ENCODE measurements at places on chromosomes 7 and 10.

GRCh38 chr10:35577926-35578617 lies 27.1 kb upstream of the GJD4 start:
- no peak for DNase-seq

- no peak for DNase-seq
Measured at GRCh38 chr7:45176886-45177731, 19.5 kb downstream of the RAMP3 start.

DNA sequence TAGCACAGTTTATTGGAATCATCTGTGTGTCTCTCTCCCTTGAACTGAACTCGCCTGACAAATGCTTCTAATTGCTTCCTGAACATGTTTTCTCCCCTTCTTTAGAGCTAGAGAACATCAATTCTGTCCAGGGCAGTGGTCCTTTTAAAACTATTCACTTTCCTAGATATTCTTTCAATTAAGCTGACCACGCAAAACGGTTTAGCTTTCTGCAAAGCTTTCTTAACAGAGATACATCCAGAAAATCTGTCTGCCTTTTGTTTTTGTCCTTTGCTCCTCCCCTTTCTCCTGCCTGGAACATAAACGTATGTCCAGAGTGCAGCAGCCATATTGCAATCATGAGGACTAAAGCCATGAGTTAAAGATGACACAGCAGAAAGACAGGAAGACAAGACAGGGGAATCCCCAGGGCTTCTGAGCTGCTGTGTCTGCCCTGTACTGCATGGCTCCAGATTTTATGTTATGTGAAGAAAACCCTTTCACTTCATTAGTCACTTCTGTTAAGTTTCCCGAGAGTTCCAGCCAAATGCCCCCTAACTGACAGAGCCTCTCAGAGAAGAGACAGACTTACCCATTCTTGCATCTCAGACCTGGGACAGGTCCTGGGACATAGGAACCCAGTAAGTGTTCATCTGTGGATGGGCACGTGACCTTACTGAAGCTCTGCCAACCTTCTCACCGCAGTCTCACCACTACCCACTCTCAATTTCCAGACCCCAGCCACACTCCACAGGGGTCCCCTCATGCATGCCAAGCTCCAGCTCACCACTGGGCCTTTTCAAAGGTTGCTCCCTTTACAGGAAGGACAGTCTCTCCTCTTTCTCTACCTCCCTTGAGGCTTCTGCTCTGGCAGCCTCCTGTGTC lies 35.0 kb upstream of the CPXM2 start:
- no peak for DNase-seq

DNA sequence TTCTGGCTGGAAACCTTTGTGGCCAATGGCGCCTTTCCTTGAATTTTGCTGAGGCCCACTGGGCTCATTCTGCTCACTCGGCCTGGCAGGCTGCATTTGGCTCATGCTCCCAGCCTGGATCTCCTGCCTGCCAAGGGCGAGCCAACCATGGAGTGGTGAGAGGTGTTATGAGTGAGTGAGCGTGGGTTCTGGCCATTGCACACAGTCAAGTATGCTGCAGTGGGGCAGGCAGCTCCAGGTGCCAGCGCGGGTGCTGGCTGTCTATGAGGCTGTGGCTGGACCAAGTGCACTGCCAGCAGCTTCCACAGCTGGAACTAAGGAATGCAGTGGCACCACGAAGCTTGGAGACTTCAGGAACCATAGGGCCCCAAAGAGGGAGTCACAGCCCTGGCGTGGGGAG lies 42.2 kb upstream of the TUBB8 start:
- no peak for DNase-seq

GRCh38 chr7:92808006-92808405 lies 28.4 kb downstream of the CDK6 start:
- no peak for DNase-seq

DNA sequence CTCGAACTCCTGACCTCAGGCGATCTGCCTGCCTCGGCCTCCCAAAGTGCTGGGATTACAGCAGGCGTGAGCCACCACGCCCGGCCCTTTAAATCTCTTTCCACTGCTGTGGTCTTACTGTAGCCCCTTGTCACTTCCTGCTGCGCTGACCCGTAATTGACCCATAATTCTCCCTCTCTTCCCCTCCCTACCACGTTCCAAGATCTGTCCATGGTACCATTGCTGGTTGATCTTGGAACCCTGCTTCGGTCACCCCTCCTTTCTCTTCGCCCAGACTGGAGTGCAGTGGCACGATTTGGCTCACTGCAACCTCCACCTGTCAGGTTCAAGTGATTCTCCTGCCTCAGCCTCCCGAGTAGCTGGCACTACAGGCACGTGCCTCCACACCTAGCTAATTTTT lies 6.5 kb downstream of the POR start:
- DNase-seq: no peak

DNA sequence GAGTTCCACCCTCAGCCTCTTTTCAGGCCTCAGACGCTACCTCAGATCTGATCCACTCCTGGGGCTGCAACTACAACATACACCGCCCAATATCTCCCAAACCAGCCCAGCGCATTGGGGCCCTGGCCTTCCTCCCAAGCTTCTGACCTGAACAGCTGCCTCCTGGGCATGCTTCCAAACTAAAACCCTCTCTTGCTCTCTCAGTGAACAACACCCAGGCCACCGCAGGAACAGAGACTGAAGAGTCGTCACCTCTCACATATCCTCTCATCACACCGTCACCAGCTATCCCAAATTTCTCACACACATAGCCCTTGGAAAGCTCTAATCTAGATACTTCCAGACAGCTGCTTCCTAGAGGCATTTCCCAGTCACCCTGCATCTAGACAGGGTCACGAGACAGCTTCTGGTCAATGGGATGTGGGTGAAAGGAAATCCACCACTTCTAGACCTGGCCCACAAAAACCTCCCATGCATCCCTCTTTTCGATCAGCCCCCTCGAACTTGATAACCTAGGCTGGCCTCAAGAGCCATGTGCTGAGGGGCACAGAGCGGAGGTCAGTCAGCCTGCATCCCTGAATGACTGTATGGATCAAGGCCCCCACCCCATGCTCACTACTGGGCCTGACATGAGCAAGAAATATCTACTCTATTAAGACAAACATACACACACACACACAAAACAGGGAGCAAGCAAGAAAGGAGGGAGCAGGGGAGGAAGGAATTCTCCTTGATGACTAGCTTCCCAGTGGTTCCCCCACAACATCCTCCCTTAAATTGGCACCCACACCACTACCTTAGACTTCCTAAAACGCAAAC lies 1.8 kb downstream of the PARP12 start:
- DNase-seq: no peak

- no peak for DNase-seq
Measured at GRCh38 chr7:99379043-99379577, 4.6 kb downstream of the ARPC1B start.

GRCh38 chr10:22761569-22762220 lies 47.3 kb upstream of the PIP4K2A start:
- no peak for DNase-seq

DNA sequence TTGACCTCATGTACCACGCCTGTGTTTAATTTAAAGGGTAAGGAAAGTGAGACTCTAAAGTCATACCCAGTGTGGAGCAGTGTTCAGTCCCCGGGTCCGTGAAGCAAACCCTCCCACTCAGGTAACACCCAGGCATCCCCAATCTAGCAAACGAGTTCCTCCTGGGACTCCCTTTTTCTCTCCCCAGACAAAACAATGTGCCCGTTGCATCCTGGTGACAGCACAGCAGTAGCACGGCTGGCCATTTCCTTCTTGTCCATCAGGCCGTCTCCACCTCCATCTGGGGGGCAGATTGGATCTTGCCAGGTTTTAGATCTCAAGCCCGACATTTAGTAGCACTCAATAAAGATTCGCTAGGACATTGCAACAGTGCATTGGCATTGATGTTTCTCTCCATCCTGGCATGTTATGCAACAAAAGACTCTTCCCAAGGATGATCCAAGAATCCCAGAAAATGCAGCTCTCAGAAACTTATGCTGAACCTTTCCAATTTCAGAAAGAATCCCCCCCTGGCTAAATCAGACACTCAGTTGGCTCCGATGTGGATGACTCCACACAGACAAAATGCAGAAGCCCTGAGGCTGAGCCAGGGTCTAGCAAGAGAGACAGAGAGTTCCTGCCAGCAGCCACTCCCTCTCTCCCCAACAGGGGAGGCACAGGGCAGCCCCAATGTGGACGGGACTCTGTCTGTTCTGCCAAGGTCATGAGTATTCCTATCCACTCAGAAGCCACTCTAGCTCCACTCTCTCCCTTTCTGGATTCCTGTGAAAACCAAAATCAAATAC lies 274.5 kb upstream of the MGMT start:
- DNase-seq: no peak

GRCh38 chr10:32175629-32176028 lies 119.4 kb upstream of the KIF5B start:
- DNase-seq: no peak

DNA sequence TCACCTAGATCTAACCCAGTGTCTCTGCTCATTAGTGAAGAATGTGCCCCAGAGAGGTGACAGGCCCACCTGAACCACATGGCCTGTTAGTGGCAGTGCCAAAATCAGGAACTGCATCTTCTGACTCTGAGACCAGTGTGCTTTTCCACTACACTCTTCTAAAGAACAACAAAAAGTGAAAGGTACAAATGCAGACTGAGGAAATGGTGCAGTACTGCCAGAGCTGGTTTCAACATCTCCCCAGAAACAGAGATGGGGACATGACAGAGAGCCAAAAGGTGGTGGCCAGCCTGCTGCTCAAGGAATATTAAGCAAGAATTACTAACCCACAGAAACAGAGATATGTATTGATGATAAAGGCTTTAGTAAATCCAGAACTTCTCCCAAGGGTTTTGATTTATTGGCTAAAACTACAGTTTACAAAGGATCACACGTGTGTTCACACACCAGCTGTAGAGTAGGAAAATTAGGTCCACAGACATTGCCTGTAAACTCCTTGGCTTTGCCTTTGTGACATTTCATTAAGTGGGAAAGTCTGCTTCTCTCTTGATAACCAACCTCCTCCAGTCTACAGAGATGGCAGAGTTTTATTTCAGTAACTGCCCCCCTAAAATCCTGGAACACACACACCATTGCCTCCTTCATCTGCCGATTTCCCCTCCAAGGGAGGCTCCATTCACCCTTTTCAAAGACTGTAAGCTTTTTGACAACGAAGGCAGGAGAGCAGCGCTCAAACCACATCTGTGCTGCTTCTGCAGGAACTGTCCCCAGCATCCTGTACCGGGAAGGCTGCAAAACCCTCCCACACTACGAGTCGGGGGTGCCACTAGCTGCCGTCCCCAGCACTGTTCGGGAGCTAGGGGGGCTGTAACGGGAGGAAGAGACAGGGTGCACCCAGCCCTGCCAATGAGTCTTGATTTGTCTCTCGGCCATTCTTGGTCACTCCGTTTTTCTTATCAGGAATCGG lies 29.8 kb downstream of the GSDME start:
- no peak for DNase-seq

DNA sequence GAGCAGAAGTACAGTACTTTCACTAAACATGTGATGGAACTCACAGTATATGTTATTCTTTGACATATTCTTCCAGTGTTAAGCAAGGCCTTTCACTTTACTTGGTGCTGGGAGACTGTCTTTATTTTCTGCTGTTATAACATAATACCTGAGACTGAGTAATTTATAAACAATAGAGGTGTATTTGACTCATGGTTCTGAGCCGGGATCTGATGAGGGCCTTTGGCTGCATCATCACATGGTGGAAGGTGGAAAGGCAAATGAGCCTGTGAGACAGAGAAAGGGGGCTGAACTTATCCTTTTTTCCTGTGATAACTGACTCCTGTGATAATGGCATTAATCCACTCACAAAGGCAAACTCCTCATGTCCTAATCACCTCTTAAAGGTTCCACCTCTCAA lies 1.4 kb downstream of the SUPV3L1 start:
- DNase-seq: no peak

DNA sequence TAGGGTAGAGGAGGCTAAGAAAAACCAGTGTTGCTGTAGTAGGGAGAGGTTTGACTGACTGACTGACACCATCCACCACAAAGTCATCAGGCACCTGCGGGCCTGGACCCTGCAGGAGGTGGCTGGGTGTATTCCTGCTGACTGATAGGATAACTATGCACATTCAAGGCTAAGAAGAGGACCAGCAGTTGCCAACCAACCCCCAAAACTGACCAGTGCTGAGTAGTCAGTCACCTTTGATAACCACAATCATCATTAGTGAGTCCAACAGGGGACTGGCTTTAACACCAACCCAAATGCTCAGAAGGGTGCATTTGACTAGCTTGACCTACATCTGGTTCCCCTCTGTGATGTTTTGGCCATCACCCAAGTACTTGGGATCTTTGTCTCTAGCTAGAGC lies 30.5 kb downstream of the PLXNA4 start:
- DNase-seq: no peak

GRCh38 chr10:104262055-104262454 lies 6.9 kb upstream of the GSTO2 start:
- no peak for DNase-seq

GRCh38 chr10:46098386-46098785 lies 52.3 kb upstream of the MSMB start:
- no peak for DNase-seq

GRCh38 chr10:117627561-117627960 lies 85.0 kb downstream of the EMX2 start:
- no peak for DNase-seq

DNA sequence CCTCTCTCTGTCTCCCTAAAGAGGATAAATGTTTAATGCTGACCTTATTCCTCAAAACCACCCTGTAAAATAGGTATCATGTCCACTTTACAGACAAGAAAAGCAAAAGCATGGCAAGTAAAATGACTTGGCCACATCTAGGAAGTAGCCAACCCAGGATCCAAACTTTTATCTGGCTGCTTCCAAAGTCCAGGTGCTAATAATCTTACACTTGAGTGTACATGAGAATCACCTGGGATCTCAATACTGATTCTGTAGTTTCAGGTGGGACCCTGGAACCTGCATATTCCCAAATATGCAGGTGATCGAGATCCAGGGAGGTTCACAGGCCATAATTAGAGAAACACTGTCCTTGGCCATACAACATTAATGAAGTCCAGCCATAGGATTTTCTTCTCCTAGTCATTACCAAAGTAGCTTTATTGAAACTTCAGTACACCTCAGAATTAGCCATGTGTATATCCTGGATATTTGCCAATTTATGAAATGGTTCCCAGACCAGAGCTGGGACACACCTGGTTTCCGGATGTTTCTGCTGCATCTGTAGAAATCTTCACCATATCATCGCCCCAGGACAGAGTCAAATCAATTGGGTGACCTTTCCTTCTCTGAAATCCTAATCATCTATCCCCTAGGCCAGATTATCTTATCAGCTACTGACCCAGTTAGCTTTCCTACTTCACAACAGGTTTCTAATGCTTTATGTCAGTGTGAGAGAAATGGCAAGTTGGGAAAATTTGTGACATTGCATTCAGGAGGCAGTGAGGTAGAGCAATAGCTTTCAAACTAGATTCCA lies 119.1 kb upstream of the KMT2E start:
- no peak for DNase-seq

- no peak for DNase-seq
Measured at GRCh38 chr10:116995648-116996047, 9.3 kb downstream of the SHTN1 start.
